ENCODE measurements at places on chromosomes 6 and 20.

GRCh38 chr6:56807989-56808337 lies 146.9 kb upstream of the BEND6 start:
- DNase-seq: peak; percentile 43

DNA sequence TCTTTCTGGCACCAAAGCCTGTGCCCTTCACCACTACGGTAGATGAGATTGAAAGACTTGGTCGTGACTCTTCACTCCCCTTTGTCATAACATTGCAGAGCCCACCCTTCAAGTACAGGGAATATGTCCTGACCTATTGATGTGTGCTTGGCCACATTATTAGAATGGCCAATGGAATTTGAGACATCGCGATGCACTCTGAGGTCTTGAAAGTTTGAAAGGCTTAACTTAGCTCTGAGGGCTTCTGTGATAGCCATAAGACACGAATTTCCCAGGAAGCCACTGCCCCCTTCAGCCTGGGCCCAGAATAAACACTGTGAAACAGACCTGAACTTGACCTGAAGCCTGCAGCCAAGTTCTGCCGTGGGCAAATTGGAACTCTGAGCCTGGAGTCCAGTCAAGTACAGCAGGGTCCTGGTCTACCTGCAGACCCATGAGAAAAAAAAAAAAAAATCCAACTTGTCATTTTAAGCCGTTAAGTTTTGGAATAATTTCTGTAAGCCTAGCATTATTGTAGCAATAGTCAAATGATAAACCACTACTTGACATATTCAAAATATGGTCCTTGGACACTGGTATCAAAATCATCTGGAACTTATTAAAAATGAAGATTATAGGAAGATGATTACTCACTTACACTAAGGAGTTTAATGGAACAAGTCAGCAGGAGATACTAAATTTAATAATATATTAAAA lies 36.9 kb upstream of the TRAF3IP2 start:
- DNase-seq: peak; percentile 65

DNA sequence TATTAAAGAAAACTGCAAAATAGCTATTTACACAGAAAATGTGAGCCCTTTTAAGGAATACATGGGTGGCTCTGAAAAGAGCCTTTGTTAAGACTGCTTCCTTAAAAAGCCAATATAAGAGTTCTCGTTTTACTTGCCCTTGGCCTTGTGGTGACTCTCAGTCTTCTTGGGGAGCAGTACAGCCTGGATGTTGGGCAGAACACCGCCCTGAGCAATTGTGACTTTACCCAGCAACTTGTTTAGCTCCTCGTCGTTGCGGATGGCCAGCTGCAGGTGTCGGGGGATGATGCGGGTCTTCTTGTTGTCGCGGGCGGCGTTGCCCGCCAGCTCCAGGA lies 111.5 kb downstream of the HFE start:
- no peak for DNase-seq

DNA sequence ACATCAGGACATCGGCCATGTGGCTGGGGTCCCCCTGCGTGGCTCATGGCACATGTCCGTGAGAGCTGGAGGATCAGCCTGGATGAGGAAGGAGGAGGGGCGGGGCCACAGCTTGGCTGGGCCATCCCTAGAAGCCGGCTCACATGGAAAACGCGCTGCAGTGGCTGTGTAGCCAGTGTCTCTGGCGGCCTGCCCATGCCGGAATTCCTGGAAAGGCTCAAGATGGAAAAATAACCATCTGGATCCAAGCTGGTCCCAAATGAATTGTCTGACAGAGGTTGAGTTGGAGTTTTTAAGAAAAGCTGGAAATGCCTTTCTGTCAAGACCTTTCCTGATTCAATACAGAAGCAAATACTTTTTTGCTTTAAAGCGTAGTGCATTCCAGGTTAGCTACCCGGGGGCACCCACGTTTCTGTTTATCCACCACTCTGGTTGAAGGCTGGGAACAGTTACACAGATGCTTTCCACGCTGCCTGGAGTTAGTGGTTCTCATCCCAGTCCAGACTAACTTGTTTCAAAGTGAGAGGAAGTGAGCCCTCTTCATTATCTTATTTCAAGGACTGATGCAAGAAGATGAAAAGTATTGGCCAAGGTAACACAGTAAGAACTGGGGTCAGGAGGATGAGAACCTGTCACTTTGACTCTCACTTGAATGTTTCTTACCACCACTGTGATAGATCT lies 99.0 kb downstream of the GMPR start:
- no peak for DNase-seq

- DNase-seq: peak; percentile 13
Observed at GRCh38 chr6:51542475-51542874, 544.9 kb downstream of the PKHD1 start.

DNA sequence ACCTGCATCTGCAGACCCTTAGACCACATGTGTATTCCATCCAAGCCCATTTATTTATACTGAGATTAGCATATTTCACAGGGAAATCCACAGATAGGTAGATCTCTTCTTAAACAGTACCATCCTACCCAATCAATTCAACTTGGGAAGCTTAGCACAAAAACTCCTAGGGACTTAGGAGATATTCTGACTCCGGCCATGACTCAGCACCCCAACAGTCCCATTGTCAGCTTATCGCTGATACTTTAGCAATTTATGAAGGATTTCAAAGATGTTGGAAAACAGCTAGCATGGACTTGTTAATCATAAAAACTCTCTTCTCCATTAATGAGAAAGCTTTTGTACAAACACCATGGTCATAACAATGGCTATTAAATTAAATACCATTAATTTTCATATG lies 236.2 kb upstream of the PREP start:
- DNase-seq: no peak

- no peak for DNase-seq
Observed at GRCh38 chr6:161716176-161716575, 442.3 kb upstream of the AGPAT4 start.

- peak; percentile 22 for DNase-seq
Observed at GRCh38 chr20:58372806-58373205, 16.2 kb upstream of the VAPB start.

GRCh38 chr20:38307371-38308046 lies 3.6 kb downstream of the BPI start:
- DNase-seq: no peak

DNA sequence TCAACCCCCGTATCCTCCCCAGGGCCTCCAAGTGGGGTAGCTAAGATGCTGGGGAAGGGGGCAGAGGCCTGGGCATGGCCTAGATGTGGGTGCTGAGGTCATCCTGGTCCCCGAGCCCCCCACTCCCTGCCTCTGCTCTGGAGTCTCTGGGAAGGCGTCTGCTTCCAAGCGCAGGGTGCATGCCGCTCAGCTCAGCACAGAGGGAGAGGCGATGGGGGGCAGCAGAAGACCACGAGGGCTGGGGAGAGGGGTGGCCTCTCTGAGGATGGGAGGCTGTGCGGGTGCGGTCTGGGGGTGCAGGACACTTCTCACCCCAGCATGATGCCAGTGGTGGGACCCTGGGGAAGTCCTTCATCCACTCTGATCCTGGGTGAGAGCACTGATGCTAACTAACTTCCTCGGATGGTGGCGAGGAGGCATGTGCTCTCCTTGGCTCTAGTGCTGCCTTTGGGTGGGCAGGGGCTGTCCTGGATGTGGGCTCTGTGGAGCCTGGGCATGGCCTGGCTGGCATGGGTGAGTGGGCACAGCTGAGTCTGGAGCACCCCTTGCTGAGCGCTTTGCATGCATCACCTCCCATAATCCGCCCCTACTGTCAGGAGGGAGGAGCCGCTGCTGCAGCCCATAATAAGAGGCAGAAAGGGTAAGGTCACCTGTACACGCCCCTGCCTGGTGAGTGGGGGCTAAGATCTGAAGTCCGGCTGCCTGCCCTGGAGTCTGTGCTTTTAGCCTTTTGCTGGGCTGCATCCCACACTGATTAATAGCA lies 34.7 kb downstream of the EFCAB8 start:
- DNase-seq: no peak

DNA sequence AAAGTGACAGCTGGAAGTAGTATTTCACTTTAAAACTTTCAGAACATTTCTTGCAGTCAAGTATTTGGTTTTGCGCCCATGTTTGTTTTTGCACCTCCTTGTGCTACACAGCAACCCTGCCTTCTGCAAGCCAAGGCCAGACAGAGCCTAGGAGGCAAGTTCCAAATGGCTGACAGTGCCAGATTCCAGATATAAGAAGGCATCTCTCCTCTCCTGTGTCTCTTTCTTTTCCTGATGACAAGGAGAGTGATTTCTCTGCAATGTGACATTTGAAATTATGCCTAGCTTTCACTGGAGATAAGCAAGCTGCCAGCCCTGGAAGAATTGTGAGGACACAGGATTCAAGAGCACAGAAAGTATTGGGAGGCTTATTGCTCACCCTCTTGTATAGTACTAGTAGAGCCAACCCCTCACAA lies 149.1 kb upstream of the TENT5A start:
- DNase-seq: no peak

DNA sequence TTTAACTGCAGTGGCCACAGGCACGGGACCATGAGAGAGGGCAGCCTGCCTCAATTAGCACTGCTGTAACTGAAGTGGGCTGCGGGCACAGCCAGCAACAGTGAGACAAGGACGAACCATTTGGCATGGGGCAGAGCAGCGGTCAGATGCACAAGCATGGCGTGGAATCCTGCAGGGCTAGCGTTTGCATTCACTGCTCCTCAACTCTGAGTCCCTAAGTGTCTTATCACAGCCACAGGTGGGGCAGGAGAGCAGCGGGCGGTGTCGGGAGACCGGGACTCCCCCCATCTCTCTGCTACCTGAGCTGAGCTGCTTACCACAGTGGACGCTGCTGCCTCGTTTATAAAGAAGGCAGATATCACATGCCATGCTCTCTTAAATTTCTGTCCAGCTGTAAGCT lies 31.3 kb upstream of the PDE10A start:
- DNase-seq: no peak

GRCh38 chr20:5316188-5317158 lies at the start of gene PROKR2:
PROKR2 (minus strand) TSS chr20:5316954; CDS start chr20:5314369, 2,585 bp downstream.
- no peak for DNase-seq

DNA sequence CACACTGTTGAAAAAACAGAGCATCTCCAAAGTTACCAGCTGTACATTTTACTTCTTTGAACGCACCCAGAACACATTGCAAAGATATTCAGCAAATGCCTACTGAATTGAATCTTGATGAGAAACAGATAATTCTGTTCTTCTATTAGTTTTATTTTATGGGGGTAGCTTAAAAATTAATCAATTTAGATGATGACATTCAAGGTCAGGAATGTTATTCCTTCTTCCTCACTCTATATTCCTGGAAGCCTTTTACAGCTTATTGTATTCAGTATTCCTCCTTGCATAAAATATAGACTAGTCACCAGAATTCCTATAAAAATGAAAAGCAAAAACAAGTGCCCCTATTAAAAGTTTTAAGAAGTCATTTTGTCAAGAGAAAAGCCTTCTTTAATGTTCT lies 21.4 kb upstream of the GMDS start:
- no peak for DNase-seq
